Caco-2 (cell line): ENCODE measurements at places on chromosomes 2 and 18. TPM values are rescaled to one million over a fixed set of nuclear protein-coding genes. Genes with fewer than 3 reads are reported as not detected.
A peak's percentile ranks its signal among the peaks of the same experiment; 100 is the strongest.

The SRD5A2 gene
- total RNA-seq, result not detected in 2 replicates

- DNase-seq, result no peak
Observed at GRCh38 chr2:196977507-196977906, 51.0 kb upstream of the PGAP1 start.

GRCh38 chr2:144152817-144153271 lies 367.1 kb downstream of the ZEB2 start:
- no peak for DNase-seq

The INO80B gene
- total RNA-seq, result 25.2 and 29.1 TPM in 2 replicates

GRCh38 chr18:32621034-32621433 lies 150.4 kb upstream of the GAREM1 start:
- no peak for DNase-seq

DNA sequence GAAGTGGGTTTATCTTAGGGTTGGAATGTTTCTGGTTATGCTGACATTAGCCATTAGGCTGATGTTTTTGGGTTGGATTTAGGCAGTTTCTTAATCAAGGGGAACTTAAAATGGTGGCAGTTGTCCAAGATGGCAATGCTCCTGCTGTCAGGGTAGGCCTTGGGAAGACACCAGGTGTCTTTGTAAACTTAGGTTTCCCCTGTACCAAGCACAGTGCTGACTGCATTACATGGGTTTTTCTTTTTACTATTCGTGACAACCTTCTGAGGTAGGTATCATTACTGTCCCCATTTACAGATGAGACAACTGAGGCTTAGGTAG lies 528 bp upstream of the ATG16L1 start:
- no peak for DNase-seq

DNA sequence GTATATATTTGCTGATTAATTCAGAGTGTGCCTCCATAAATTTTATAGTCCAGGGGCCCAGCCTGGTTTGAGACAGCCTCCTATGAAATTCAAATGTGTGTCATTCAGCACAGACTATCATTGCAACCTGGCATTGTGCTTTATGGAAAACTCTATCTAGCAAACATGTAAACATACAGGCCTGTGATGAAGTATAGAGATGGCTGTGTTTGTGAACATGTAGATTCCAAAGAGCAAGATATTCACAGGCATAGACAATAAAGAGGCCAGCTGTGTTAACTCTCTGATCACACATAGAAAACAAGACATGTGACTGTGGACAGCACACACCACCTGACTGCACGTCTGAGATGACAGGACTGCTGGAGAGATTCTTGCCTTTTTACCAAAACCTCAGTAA lies 297.9 kb downstream of the EN1 start:
- no peak for DNase-seq

- DNase-seq, result no peak
Observed at GRCh38 chr2:178365116-178365515, 85.9 kb downstream of the PRKRA start.

DNA sequence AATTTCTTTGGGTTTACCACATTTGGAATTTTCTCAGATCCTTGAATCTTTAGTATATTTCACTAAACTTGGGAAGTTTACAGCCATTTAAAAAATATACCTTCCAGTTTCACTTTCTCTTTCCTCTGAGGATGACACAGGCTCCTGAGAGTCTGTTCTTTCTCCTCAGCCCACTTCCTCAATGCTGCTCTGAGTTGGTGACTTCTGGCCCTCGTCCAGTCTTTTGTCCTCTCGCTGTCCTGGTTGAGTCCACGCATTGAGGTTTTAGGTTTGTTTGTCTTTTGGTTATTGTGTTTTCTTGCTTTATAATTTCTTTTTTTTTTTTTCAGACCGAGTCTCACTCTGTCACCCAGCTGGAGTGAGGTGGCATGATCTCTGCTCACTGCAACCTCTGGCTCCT lies 40.7 kb upstream of the GALR1 start:
- DNase-seq, result no peak

DNA sequence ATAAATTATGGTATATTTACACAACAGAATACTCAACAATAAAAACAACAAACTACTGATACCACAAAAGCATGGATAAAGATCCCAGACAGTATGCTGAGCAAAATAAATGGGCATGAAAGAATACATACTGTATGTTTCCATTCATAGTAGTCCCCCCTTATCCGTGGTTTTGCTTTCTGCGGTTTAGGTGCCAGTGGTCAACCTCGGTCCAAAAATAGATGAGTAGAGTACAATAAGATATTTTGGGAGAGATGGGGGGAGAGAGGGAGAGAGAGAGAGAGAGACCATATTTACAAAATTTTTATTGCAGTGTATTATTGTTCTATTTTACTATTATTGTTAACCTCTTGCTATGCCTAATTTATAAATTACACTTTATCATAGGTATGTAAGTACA lies 21.0 kb upstream of the TGFA start:
- DNase-seq, result no peak

DNA sequence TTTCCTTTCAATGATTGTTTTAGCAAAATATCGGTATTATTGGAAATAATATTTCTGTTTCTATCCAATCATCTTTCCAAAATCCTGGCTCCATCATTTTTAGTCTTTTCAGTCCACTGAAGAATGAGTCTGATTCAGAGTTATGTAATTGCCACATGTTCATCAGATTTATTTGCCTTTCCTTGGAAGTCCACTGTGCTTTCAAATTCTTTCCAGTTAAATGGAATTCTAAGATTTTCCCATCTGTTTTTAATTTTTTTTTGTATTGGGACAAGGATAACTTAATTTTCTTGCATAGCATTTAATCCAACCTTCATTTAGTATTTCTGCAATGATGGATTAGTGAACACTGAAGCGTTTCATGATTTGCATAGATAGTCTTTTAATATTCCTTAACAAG lies 521.5 kb upstream of the NRXN1 start:
- no peak for DNase-seq

The CCDC74B gene
- total RNA-seq, result 1.2 and 1.6 TPM in 2 replicates

GRCh38 chr18:27608742-27609141 lies 423.6 kb upstream of the CHST9 start:
- no peak for DNase-seq

DNA sequence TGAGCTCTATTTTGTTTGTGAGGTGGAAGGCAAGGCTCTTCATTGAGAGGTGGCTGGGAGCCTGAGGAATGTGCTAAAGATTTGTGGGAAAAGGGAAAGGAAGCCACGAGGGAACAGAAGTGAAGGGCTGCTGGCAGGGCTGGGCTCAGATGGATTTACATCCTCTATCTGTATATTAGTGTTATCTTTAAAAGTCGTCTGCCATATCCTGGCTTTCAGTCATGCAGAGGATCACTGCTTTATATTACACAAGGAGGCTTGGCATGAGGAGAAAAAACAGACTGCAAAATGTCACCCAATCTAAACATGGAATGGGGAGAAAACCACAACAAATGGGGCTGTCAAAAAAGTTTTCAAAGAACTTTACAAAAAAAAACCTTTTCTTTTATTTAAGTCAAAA lies 434.4 kb downstream of the HRH4 start:
- DNase-seq, result no peak

The BZW1 gene
- total RNA-seq, result 322 and 325 TPM in 2 replicates

The IAH1 gene
- total RNA-seq, result 56.5 and 57.8 TPM in 2 replicates

- DNase-seq, result no peak
Observed at GRCh38 chr2:26875065-26875634, 27.2 kb downstream of the DPYSL5 start.

- no peak for DNase-seq
Observed at GRCh38 chr2:73205611-73206010, 3.2 kb downstream of the NOTO start.

DNA sequence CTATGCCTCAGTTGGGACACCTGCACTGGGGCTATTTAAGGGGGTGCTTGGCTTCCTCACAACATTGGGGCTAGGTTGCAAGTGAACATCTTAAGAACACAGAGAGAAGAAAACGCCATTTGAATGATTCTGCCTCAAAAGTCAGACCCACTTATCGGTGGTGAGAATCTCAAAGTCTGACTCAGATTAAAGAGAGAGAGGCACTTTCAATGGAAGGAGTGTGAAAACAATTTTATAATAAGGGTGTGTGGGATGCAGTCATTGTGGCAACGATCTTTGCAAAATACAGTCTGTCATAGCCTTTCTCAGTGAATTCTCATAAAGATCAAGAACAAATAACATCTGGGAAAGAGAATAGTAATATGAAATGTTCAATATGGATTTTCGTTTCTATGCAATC lies 41.8 kb downstream of the CCDC102B start:
- no peak for DNase-seq

GRCh38 chr2:199784512-199784911 lies 66.5 kb downstream of the FTCDNL1 start:
- no peak for DNase-seq

The SPP2 gene
- total RNA-seq, result not detected in 2 replicates

DNA sequence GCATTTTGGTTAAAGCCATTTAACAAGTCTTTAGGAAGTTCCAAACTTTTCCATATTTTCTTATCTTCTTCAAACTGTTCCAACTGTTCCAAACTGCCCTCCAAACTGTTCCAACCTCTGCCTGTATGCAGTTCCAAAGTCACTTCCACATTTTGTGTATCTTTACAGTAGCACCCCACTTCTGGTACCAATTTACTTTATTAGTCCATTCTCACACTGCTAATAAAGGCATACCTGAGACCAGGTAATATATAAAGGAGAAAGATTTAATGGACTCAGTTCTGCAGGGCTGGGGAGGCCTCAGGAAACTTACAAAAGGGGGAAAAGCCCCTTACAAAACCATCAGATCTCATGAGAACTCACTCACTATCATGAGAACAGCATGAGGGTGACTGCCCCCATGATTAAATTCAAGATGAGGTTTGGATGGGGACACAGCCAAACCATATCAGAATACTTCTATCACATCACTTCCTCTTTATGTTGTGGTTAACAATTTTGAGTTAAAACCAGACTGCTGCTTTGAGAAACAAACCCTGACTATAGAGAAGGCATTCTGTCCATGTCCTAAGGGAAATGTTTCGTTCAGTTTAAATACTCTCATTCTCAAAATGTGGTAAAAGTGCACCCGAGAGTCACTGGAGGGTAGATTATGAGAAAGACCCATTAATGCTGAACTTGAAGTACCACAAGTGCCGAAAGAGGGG lies 11.0 kb downstream of the IL18R1 start:
- no peak for DNase-seq

DNA sequence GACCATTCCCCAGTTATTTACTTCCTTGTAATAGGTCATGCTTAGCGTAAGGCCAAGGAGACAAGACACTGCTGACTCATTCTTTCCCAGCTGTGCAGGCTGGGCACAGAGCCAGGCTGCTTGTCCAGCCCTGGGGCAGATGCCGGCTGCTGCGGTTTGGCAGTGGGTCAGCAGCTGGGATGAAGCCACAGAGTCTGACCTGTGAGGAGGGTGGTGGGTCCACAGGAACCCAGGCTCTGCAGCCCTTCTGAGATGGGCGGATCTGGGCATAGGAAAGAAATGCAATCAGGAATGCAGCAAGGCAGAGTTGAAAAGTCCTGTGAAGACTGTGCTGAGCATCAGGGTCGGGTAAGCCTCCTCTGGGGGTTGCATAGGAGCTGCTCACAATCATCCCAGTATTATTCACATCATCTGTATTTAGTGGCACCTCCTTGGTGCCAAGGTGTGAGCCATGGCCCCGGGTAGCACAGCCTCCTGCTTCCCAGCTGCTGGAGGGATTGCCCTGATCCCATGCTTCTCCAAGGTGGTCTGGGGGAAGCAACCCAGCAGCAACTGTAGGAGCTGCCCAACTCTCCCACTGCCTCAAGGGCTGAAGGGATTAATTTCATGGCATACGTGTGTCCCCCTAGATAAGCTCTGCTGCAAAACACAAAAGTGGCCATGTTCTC lies 139.0 kb downstream of the DDX1 start:
- DNase-seq, result no peak

The NR4A2 gene
- 0.91 and 0.97 TPM in 2 replicates for total RNA-seq

- DNase-seq, result no peak
Observed at GRCh38 chr2:234797566-234798250, 154.1 kb upstream of the SH3BP4 start.

GRCh38 chr2:62506421-62506750 lies 391 bp upstream of the TMEM17 start:
- no peak for DNase-seq

- DNase-seq, result no peak
Observed at GRCh38 chr2:241107031-241107783, 5.1 kb upstream of the MTERF4 start.

GRCh38 chr2:149167001-149167780 lies 128.7 kb downstream of the LYPD6B start:
- no peak for DNase-seq

DNA sequence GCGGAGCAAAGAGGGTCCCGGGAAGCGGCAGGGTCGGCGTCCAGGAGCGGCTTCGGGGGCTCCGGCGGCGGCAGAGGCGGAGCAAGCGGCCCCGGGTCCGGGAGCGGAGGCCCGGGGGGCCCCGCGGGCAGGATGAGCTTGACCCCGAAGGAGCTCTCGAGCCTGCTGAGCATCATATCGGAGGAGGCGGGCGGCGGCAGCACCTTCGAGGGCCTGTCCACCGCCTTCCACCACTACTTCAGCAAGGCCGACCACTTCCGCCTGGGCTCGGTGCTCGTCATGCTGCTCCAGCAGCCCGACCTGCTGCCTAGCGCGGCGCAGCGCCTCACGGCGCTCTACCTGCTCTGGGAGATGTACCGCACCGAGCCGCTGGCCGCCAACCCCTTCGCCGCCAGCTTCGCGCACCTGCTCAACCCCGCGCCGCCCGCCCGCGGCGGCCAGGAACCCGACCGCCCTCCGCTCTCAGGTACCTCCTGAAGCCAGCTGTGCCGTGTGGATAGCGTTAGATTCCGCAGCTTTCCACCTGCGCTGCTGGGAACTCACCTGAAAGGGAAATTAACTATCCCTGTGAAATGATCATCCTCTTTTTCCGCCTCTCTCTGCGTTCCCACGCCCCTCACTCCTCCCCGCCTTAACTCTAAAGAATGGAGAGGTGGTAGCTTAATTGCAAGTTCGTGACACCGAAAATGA lies 472 bp downstream of the CNOT11 start:
- peak; percentile 61 for DNase-seq

- DNase-seq, result no peak
Observed at GRCh38 chr18:4823091-4823490, 368.0 kb upstream of the DLGAP1 start.

The ARHGAP25 gene
- total RNA-seq, result 0.48 and 0.58 TPM in 2 replicates

The IL1RL2 gene
- total RNA-seq, result not detected in 2 replicates

GRCh38 chr2:18677280-18677679 lies 87.9 kb upstream of the NT5C1B start:
- DNase-seq, result no peak

The RTKN gene
- total RNA-seq, result 123 and 139 TPM in 2 replicates

The RBKS gene
- 7.1 and 7.4 TPM in 2 replicates for total RNA-seq

The ZC3H6 gene
- total RNA-seq, result 1.9 and 3.2 TPM in 2 replicates
